Left ventricle myocardium superior (tissue), 1 donor: ENCODE measurements at places on chromosomes 7 and 10. TPM values are rescaled to one million over a fixed set of nuclear protein-coding genes. Genes with fewer than 3 reads are reported as not detected.

VAX1 gene
- not detected for total RNA-seq

CHAT gene
- not detected for total RNA-seq

GRCh38 chr7:94344826-94345225 lies 49.9 kb upstream of the COL1A2 start:
- no peak for DNase-seq

SAMD8 gene
- 23.1 TPM for total RNA-seq

GALNT17 gene
- total RNA-seq = 57.9 TPM
